Mesothelial cell of epicardium (in vitro differentiated cells): ENCODE measurements at places on chromosomes 5 and 9. TPM values are rescaled to one million over a fixed set of nuclear protein-coding genes. Genes with fewer than 3 reads are reported as not detected.
A peak's percentile ranks its signal among the peaks of the same experiment; 100 is the strongest.

Gene MAMDC4
- 20.1 to 22.6 TPM (median 20.3 TPM) in 3 replicates for total RNA-seq

DNA sequence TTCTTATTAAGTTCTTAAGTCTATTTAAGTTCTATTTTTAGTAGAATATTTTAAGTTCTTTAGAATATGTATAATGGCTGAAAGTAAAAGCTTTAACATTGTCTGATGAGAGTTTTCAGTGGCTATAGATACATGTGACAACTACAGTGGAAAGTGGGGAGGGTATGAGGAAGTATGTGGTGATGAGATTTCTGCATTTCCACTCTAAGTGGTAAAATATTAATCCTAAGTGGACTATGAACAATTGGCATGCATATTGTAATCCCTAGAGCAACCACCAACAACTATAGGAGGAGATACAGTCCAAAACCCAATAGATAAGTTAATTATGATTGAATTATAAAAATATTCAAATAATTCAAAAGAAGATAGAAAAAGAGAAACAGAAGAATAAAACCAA lies 183.6 kb downstream of the GADD45G start:
- H3K27ac ChIP-seq: no peak overlapping the region
- H3K4me1 ChIP-seq: peaks cover 6% of the 10 kb centered on the region
- no peak for DNase-seq
- H3K4me3 ChIP-seq: no peak overlapping the region

- H3K4me3 ChIP-seq: no peak overlapping the region
- DNase-seq: no peak
- H3K36me3 ChIP-seq: no peaks in the 10 kb centered on the region
- peaks cover 82% of the 10 kb centered on the region for H3K27me3 ChIP-seq
Measured at GRCh38 chr9:1057910-1058309, 7.8 kb downstream of the DMRT2 start.

DNA sequence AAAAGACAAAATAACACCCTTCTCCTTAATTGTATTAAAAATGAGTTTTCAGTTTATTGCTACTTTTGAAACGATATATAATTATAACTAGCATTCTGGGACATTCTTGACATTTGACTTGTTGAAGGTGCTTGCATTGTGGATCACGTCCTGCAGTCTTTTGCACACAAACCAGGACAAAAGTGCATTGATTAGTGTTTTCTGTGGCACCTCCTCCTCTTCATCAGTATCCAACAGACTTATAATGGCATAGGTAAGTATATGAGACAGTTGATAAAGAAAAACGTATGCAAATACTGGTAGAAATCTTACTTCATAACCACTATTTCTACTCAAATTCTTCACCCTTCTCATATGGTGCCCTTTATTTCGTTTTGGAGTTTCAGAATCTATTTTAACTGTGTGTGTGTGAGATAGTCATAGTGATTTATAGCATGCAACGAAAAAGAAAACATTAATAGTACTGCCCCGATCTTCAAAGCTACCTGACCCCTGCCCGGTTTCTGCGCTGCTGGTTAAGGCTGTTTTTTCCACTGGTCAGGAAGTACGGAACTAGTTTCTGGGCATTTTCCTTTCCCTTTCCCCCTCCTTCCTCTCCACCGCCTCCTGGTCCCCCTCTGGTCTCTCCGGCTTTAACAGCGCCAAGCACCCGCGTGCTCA lies 639 bp upstream of the RASA1 start:
- H3K4me3 ChIP-seq: peak overlapping the region; percentile 96
- H3K4me1 ChIP-seq: peaks cover 25% of the 10 kb centered on the region
- H3K27me3 ChIP-seq: peaks cover 10% of the 10 kb centered on the region
- peak overlapping the region; percentile 98 for H3K27ac ChIP-seq
- peaks cover 3% of the 10 kb centered on the region for H3K36me3 ChIP-seq

Gene NOXA1
- total RNA-seq: 19.9 to 22.1 TPM (median 21.4 TPM) in 3 replicates

GRCh38 chr9:115551396-115551795 lies 433.4 kb upstream of the TNC start:
- H3K27me3 ChIP-seq: no peaks in the 10 kb centered on the region
- H3K36me3 ChIP-seq: peaks cover 4% of the 10 kb centered on the region
- no peak for DNase-seq
- H3K4me1 ChIP-seq: peaks cover 30% of the 10 kb centered on the region
- H3K27ac ChIP-seq: no peak overlapping the region

Gene RORB
- 0.16 to 0.43 TPM (median 0.38 TPM) in 3 replicates for total RNA-seq

DNA sequence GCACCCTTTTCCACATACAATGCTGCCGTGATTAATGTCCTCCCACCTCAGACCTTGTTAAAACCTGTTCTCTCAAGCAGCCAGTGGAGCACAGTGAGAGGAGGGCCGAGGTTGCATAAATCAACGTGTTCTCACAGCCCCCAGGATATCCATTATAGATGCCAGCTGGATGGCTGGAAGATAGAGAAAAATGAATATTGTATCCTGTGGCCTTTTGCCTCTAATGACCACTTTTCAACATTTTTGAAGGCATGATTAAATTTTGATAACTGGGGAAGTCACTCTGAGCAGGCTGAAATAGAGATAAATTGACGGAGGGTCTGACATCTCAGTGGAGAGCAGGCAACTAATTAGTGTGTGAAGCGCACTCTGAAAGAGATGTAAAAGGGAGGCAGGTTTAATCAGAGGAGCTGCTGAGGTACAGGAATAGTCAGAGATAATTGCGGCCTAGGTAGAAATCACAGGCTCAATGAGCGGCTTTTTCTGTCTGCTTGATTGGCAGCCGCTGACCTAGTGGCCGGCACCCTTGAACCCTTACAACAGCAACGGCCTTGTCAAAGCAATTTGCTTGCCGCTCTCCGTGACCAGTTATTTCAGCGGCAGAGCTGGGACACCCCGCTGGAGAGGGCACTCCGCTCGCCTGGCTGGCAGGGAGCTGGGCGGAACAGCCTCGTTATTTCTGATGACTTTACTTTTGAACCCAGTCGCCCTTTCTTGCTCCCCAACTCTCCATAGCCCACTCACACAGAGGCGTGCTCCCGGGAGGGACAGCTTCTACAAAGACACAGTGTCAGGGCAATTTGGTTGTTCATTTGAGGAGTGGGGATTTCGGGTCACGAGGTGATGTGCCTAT lies 560.7 kb downstream of the PSAT1 start:
- no peak for DNase-seq
- H3K36me3 ChIP-seq: no peaks in the 10 kb centered on the region
- no peak overlapping the region for H3K4me3 ChIP-seq
- no peak overlapping the region for H3K27ac ChIP-seq
